ENCODE measurements at places on chromosomes 5 and 9.

DNA sequence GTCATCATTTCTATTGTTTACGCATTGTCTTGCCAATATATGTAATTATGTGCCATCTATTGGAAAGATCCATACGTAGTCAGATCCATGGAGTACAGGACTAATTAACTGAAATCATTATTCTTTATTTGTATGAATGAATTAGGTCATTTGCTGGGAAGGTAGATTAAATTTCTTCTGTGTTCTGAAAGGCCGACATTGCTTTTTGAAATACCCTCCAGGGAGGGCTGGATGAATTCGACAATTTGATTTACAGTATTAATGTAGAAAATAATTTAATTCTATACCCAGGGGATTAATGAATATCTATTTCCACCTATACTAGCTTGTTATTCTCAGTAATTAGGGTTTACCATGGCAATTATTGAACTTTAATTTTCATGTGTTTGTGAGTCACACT lies 117.6 kb downstream of the CHSY3 start:
- DNase-seq = no peak

DNA sequence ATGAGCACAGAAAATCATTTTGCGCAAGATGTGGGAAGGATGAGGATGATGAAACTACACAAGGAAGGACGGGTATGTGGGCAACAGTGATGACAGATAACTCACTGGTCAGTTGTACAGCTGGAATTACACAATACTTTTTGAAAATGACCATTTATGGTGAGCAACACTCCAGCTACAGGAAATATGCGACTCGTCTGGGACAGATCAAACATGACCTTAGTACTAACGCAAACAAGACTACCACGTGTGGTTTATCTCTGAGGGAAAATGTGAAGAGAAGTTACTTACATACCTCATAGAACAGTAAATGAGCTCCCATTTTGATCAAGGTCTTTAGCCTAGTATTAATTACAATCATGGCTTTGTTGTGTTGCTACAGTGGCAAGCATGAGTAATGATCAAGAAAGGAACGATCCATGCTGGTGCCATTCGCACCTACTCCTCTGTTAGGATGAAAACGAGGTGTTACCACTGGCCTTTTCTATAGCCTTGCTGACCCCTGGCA lies 456.9 kb downstream of the BNC2 start:
- peak; percentile 97 for DNase-seq

GRCh38 chr5:137842296-137842695 lies 25.4 kb upstream of the MYOT start:
- DNase-seq = no peak

DNA sequence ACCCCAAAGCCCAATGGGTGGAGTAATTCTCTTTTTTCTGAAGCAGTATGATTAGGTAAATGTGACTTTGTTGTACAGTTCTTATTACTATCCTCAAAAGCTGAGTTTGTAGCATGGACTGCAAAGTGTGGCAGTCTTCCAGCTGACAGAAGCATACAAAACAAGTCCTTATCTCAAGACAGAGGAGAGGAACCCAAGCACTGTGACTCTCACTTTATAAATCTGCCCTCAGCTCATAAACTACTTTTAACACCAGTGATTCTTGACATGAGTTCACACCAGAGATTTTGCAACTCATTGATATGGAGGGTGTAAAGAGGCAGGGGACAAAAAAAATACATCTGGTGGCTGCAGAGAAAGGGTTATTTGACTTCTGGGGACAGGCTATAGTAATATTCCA lies 251.6 kb downstream of the NTRK2 start:
- DNase-seq = no peak

DNA sequence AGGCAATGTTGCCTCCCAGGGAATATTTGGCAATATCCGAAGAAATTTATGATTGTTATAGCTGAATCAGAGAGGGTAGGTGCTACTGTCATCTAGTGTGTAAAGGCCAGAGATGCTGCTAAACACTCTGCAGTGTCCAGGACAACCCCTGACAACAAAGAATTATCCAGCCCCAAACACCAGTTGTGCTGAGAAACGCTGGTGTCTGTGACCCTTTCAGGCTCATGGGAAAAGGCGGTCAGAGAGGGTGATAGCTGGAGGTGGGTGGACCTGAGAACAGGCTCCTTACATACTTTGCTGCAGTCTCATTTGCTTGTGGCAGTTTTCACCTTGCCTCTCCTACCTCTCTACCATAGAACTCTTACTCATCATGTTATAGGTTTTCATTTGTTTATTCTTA lies 295.3 kb upstream of the DMRT1 start:
- no peak for DNase-seq

- no peak for DNase-seq
These were observed 340.5 kb downstream of the PIK3R1 start for GRCh38 chr5:68555907-68556681.

DNA sequence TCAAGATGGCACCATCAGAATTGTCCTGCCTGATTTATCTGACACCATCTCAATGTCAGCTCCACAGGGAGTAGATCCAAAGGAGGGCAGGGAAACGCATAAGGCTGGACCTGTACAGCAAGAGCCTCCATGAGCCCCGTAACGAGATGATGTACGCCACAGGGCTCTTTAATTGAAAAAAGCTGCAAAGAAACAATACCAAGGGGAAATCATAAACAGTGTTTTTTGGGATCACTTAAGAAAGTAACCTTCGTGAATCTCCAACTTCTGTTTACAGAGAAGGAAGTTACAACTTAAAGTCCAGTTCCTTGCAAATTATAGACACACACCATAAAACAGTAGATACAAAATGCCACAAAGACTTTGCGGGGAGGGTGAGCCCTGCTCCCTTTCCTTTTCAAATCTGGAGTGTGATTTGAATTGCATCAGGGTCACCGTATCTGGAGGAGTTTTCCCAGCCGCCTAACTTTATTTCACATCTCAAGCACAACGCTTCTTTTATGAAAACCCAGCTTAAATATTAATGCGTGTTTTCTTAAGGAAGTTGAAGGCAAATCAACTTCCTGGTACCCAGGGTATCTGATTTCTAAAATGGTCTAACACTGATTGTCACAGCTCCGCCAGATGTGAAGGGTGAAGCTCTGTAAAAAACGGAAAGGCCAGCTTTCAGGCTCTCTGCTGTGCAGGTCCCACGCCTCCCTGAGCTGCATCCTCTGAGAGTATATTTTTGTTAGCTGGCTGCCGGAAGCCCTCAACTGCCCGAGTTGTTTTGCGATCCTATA lies 88.9 kb downstream of the EBF1 start:
- peak; percentile 60 for DNase-seq

GRCh38 chr9:110526426-110526825 lies 53.1 kb downstream of the SVEP1 start:
- peak; percentile 76 for DNase-seq

DNA sequence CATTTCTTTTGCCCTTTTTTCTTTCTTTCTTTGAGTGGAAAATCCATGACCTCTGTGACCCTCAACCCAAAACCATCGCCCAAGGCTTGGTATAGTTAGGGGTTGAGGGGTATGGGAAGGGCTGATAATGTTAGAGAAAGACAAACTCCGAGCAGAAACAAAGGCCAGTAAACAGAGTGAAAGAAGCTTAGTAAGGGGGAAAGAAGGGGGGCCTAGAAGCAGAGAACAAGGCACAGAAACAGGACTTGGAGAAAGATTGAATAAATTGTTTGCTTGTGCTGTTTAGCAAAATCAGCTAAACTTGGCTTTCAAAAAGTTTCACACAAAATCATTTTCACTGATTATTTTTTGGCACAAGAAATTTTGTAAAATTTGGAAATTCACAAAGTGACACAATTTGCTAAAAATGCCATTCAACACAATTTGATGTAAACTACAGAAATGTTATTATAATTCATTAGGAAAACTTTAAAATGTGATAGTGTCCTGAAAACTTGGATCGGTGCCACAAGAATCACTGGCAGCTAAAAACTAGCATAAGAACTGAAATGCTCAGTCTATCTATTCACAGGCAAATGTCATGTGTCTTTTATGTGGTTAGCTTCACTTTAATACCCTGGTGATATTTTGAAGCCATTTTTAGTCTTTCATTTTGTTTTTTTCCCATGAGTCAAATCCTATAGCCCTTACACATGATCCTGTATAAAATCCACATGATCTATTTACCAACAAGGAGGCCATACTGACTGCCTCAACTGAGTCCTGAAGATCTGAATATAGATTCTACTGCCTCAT lies 276.4 kb downstream of the NR2F1-AS1 start:
- DNase-seq = no peak

DNA sequence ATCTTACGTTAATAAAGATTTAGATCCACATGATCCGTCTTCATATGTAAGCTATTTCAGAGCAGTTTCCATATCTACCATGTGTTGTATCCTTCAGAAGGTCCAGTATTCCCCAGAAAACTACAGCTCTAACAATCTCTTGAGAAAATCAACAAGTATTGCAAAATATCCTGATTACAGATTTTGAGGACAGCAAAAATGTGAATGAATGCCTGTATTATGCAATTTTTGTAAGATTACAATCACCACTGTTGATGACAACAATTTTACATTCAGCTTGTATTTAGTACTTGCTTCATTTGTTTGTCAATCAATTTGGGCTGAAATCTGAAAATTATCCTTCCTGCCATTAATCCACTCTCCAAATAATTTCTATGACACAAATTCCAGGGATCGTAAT lies 43.0 kb upstream of the FLT4 start:
- DNase-seq = no peak

DNA sequence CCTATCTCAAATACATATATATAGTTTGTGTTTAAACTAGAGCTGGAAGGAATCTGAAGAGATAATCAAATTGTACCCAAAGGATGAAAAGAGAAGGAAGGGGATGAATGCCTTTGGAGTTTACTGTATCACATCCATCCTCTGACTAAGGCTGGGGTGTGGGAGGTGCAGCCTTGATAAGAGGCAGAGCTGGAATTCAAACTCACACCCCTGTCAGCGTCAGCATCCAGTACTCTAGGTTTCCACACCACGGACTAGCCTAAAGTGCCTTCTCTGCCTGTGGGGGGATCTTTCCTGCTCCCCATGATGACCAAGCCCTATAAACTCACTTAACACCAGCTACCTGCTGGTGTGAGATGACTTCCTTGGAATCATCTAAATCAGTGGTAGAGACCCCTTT lies 48.1 kb downstream of the EPB41L4B start:
- no peak for DNase-seq

DNA sequence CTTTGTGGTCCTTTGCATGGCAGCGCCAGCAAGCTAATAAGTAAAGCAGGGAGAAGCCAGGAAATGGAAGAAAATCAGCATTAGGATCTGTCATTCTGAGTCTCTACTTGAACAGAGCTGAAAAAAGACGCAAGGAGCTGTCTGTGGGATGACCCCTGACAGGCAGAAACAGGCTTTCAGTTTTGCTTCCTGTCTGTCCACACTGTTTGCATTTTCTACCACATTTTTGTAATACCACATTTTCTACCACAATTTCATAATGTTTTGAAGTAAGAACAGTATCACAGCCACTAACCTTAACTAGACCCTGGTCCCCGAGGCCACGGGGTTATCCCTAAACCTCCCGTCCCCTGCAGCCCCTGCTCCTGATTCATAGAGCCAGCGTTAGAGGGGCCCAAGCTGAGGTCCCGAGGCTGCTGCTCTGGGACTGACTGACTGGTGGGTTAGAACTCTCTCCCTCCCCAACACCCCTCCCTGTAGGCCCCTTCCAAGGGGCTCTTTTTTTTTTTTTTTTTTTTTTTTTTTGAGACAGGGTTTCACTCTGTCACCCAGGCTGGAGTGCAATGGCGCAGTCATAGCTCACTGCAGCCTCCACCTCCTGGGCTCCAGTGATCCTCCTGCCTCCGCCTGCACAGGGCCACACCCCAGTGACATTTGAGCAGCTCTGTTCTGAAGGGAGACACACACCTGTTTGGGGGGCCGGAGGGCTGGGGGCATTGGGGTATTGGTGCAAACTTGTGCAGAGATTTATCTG lies 4.0 kb upstream of the CLIC3 start:
- DNase-seq = peak; percentile 68

DNA sequence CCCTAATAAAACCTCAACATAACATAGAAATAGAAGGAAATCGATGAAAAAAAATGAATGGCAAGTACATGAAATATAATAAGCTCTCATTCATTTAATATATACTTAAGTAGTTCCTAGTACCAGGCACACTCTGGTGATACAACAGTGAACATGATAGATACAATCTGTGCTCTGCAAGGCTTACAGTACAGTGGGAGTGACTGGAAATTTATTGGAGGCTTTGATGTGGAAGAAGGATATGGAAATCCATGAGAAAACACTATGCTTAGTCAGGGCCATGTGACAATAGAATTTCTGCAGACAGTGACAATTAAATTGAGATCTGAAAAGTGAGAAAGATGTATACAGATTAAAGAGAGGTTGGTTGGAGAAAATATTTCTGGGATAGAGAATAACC lies 32.0 kb upstream of the IL33 start:
- DNase-seq = no peak

- DNase-seq = peak; percentile 87
These were observed 241.2 kb downstream of the PIK3R1 start for GRCh38 chr5:68456756-68457217.

- DNase-seq = peak; percentile 97
These were observed 33.5 kb downstream of the OR1J1 start for GRCh38 chr9:122444041-122444733.

DNA sequence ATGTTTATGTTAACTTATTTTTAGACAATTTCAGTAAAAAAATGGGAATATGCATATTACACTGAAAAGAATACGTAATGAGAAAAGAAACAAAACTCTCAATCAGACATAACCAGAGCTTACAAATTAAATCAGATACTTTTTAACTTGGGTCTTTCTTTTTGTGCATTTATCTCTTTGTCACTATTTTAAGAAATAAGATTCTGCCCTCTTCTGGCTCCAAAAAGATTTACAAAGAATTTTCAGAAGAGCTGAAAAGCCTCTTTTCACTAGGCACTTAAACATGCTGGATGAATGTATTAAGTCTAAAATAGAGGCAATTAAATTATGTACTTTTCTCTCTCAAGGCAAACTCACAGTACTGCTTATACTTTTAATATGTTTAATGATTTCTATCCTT lies 55.5 kb downstream of the CEP120 start:
- peak; percentile 19 for DNase-seq

DNA sequence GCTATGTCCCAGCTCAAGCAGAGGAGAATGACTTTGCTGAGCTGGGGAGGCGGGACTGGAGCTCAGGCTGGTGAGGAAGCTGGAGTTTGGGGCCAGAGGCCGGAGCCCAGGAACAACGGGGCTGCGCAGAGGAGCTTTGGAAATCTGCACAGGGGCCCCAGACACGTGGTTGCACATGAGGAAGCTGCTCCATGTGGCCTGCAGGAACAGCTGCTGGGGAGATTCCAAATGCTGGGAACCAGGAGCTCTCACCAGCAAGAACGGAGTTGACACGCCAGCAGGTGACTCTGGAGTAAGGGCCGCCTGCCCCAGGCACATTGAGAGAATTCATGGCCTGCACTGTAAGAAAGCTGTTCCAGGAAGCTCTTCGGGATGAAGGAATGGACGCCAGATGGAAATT lies 91.0 kb downstream of the OLFM1 start:
- no peak for DNase-seq

GRCh38 chr9:92187989-92188714 lies 72.9 kb upstream of the SPTLC1 start:
- no peak for DNase-seq

DNA sequence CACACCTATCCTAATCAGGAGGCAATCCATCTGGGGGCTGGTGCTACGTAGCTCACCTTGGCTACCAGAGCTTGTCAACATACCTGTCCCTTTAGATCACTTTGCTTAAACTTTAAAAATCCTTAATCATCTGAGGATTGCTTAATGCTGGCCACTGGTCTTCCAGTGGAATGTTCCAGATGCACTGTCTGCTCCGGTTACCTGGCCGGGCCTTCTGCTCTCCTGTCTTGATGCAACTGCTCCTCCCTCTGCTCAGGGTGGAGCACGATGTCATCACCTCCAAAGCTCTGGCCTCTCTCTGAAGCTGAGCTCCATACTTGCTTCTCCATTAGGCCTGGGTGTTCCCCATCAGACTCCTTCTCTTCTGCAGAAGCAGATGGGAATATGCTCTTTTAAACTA lies 106.5 kb upstream of the OTULINL start:
- DNase-seq = no peak
